ENCODE measurements at places on chromosomes 2 and 18.

DNA sequence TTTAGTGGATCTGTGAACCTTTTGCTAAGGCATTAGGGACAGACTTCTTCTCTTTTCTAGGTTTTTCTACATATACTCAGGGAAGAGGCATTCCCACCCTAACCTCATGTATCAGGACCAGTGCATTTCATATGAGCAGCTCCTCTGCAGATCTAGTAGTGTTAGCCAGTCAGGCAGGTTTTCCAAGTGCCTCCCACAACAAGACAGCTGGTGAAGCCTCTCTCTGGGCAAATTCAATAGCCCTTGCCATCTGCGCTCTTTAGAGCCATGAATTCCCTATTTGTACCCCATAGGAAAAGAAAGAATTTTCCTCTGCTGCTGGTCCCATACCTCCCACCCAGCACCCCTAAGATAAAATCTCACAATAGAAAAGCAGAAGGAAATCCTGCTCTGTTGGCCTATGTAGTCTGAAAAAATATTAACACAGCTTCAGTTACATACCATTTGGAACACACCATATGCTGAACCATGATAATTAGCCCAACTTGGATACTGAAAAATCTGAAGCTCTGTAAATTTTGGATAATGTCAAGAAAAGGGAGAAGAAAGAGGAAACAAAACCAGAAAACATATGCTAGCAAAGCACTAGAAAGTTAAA, 1354.6 kb upstream of the NRXN1 start:
- no peak for DNase-seq

- no peak for DNase-seq
These were observed 156.3 kb upstream of the NT5C1B start for GRCh38 chr2:18745431-18746272.

DNA sequence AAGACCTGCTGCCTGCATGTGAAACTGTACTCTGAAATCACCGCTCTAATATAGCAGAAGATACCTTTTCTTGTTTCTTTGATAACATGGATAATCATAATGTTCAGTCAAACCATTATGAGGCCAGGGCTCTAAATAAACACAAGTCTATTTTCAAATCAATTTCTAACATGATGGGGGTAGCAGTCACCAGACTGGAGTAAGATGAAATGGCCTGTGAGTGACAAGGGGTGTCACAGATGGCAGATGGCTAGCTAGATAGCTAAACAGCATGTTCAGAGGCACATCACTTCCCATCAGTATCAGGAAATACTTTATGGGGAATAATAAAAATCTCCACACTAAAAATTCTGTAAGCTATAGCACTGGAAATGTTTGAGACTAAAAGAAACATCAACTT, 14.0 kb downstream of the MBD2 start:
- no peak for DNase-seq

DNA sequence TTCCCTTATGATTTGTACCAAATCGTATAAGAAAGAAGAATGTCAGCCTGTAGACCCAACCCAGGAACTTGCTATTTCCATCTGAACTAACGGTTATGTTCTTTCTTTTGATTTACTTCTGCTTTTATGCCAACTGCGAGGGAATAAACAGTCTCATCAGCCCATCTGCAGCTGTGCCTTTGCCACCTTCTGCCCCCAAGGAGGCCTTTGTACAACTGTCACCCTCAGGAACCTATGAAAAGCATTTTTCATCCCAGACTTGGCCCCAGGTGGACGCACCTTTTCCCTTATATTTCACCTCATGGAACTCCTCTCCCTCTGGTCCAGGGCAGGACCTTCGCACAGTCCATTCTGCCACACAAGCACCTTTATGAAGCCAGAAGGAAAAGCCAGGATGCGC, 109.8 kb downstream of the AOX1 start:
- DNase-seq: no peak

GRCh38 chr2:78592491-78592890, 433.0 kb upstream of the REG3G start:
- DNase-seq: no peak

GRCh38 chr2:186299610-186300009, 186.4 kb upstream of the ZC3H15 start:
- DNase-seq: no peak

DNA sequence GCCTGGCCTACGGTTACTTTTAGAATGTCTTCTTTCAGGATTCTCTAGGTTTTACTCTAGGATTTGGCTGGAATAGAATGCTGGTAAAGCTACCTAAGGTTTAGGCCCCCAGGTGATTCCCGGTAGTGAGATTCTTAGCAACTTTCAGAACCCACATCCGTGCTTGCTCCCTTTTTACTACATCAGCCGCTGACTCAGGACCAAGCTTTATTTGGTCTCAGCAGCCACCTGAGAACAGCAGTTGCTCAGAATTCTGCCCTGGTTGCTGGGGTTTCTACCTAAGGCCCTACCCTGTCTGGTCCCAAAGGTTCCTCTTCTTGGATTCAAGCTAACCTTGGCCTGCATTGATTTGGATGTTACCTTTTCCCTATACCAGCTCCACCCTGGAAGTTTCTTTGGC, 36.1 kb upstream of the NDUFV2 start:
- DNase-seq: no peak

DNA sequence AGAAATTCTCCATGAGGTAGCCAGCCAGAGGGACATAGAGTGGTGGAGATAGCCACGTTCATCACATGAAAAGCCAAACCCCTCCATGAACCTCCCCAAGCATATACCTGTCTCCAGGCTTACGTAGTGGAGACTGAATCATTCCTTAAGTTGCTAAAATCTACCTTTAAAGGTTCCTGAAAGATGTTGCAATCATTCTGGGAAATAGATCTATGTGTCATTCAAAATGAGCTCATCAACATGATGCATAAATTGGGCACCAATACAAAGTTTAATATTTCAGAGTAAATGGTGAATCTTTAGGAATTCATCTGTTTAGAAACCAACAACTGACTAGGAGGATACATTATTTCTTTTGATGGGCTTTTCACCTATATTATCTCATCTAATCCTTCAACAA, 362.6 kb upstream of the ID2 start:
- DNase-seq: no peak

GRCh38 chr2:26424221-26424620, 22.5 kb downstream of the DRC1 start:
- no peak for DNase-seq

DNA sequence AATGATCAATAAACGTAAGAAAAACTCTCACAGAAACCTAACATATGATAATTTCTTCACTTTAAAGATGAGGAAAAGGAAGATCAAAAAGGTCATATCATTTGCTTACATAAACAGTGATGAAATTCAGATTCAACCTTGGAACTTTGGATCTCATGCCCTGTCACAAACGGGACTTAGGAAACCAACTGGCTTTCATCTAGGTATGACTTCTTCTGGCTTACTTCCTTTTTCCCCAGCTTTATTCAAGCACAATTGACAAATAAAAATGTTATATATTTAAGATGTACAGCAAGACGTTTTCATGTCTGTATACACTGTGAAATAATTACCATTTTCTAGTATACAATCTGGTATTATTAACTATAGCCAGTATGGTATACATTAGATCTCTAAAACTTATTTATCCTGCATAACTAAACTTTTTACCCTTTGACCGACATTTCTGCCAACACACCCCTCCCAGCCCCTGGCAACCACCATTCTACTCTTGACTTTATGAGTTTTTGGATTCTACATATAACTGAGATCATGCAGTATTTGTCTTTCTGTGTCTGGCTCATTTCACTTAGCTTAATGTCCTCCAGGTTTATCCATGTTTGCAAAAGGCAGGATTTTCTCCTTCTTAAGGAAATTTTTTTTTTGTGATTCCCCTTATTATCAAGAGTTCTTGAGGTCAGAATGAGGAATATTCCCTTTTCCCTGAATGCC, 46.0 kb upstream of the COBLL1 start:
- no peak for DNase-seq

GRCh38 chr2:38706846-38707345, 41.0 kb downstream of the GALM start:
- no peak for DNase-seq

GRCh38 chr2:215422676-215423075, 13.2 kb downstream of the FN1 start:
- no peak for DNase-seq

GRCh38 chr18:62522178-62522503, 684 bp upstream of the ZCCHC2 start:
- no peak for DNase-seq

- DNase-seq: no peak
These were observed 101.0 kb upstream of the CERS6 start for GRCh38 chr2:168355121-168355520.

- no peak for DNase-seq
These were observed 68.3 kb downstream of the TET3 start for GRCh38 chr2:74052732-74053710.

DNA sequence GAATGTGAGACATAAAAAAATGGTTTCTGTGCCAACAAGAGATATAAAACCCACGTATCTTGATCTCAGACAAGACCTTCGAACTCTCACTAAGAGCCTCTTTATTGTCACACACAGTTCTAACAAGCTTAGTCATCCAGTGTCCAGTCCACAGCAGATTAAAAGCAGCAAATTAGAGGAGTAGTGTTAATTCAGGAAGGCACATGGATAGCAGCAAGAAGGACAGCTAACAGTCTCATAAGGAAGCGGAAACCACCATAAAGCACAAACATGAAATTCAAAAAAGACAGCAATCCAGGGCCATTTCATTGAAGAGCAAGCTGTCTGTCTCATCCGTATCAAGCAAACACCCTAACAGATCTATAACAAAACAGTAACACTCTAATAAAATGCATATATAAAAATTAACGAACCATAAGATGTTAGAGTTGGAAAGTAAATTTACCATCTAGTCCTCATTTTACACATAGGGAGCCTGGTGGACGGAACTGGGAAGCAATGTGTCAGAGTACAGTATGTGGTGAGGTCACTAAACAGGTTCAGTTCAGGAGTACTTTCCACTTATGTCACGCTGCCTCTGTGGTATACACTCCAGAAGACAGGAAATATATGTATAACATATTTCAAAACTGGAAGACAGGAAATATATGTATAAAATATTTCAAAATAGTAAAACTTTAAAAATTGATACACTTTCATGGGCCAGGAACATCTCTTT, 18.3 kb downstream of the AAK1 start:
- DNase-seq: no peak

Measured in stimulated activated CD8-positive, alpha-beta memory T cell treated with anti-CD3 and anti-CD28 coated beads, Interleukin-15, amount 100 ng/mL, for 24 hours (primary cell).